Activated T-helper 1 cell treated with anti-CD3 and anti-CD28 coated beads, Interleukin-2, amount 50 U/mL, for 16 hours (primary cell): ENCODE measurements at places on chromosomes 5 and 9.
A peak's percentile ranks its signal among the peaks of the same experiment; 100 is the strongest.

- DNase-seq, result no peak
Measured at GRCh38 chr5:115351356-115352195, 55.1 kb upstream of the CCDC112 start.

DNA sequence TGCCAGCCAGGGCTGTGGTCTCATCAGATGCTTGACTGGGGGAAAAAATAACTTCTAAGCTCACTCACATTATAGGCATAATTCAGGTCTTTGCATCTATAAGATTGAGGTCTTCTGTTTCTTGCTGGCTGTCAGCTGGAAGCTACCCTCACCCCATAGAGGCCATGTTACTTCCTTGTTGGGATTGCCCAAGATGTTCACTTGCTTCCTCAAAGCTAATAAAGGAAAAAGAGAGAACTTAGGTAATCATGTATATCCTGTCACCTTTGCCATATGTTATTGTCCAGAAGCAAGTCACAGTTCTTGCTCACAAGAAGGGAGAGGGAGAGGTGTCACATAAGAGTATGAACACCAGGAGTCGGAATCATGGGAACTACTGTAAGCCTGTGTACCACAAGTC, 38.7 kb upstream of the ANKRD34B start:
- no peak for DNase-seq

DNA sequence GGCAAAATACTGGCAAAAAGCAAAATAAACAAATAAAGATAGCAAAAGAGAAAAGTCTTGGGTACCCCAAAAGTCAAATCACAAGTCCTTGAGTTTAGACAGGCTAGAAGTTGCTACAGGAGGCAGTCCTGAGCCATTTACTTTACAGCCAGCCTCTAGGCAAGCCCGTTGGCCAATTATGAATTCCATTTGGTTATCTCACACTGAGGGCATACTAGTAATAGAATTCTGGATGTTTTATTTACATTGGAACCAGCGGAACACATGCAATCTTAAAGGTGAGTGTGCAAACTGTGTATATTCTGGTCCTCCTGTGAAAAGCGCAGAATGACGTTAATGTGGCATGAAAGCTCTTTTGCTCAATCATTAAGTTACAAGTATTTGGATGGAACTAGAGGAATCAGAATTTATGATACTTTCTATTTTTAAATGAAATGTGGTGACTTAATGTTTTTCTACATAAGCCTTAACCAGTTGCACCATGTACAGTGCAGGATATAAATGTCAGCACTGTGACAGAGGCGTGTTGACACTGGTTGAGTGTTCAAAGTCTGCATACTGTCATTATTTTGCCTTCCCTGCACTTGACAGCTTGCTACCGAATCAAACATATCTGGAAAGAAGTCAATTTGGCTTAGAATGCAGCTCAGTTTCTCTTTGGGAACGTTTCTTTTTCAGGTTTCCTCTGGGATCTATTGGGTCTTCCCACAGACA, 7.9 kb downstream of the GDNF start:
- DNase-seq, result no peak

DNA sequence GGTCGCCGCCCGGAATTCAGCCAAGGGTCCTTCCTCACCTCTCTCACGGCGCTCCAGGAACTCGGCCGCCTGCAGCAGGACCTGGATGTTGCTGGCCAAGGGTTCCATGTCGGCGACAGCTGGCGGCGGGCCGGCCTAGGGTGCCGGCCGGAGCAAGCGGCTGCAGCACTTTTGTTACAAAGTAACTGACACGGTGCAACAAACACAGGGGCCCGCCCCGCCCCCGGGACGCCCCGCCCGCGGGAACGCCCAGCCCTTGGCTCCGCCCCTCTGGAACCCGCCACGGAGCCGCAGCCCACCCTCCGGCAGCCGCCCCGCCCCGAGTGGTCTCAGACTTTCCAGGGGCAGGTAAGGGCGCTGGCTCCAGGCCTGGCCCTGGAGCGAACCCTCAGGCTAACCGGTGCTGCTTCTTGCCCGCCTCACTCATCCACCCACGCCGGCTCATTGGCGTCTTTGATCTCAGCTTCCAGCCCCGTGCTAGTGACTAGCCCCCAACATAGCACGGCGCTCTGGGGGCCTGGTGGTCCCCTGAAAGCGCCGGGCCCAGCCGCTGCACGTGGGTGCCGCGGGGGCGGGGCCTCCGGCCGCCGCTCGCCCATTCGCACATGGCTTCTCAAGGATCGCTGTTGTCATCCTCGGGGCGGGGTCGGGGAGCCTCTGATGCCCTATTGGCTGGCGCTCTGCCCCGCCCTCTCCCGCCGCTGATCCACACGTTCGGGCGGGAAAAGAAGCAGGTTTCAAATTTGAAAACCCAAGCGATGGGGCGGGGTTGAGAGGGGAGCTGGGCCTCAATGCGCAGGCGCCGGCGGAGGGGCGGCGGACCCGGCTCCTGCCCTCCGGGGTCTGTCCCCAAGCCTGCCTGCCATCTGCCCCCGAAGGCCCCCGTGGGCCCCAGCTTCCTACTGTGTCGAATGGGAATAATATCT, at the start of gene MXD3:
Gene MXD3 (minus strand): TSS at position 176 of the 926 bp plus-strand sequence. CDS start 68 bp downstream, at position 108.
- peak; percentile 85 for DNase-seq

- no peak for DNase-seq
Measured at GRCh38 chr9:130535818-130536521, 43.4 kb upstream of the FUBP3 start.

- DNase-seq, result no peak
Measured at GRCh38 chr9:123368536-123369153, 12.6 kb downstream of the CRB2 start.

DNA sequence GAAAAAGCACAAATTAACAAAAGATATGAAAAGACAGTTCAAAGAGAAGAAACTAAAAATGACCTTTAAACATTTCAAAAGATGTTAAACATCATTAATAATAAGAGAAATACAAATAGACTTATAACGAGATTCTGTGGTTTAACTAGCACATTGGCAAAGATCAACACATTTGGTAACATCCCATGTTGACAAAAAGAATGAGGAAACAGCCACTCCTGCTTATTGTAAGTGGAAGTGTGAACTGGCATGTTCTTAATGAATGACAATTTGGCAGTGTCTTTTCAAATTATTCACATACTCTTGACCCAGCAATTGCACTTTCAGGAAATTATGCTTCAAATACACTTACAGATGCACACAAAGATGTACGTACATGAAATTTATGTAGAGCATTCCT, 176.3 kb downstream of the TLE1 start:
- no peak for DNase-seq

DNA sequence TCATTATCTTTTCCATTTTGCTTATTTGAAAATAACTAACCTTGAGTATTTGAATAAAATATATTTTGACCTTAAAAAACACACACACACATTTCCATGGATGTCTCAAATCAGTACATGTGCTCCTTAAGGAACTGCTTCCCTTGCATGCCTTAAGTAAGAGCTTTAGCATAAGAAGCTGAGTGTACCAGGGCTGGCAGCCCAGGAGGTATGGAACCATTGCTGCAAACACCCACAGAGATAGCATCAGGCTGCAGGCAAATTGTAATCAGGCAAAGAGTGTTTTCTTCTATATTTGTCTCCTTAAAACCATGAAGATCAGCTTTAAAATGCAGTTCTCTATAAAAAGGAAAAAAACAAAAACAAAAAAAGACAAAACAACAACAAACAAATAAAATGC, 160.6 kb downstream of the PLK2 start:
- DNase-seq, result no peak

- no peak for DNase-seq
Measured at GRCh38 chr9:93652604-93653592, 76.5 kb downstream of the PHF2 start.

DNA sequence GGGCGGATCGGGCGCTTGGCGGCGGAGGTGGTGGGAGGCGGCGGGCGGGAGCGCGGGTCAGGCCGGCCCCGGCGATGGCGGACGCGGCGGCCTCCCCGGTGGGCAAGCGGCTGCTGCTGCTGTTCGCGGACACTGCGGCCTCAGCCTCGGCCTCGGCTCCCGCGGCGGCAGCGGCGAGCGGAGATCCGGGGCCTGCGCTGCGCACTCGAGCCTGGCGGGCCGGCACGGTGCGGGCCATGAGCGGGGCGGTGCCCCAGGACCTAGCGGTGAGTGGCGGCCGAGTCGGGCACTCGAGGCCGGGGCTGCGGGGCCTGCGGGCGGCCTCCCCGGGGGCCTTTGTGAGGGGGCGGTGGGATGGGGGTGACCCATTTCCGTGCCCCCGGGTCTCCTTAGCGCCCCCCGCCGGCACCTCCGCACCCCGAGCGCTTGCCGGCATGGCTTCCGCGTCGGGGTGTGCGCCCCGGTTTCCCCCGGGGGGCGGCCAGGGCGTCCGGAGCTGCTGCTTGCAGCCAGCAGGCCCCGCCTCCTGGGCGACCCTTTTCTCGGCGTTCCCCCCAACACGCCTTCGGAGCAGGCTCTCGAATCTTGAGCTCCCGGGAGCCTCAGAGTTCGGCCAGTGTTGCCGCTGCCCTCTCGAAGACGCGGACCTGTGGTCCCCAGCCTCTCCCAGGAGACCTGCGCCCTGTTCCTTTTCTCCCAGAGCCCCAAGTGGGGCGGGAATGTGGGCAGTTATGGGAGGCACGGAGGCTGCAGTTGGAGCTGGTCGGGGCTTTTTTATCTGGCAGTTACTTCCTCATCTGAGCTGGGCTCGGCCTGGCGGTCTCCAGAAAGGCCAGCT, 456 bp downstream of the KDM3B start:
- peak; percentile 44 for DNase-seq

GRCh38 chr9:138045541-138046490, 168.2 kb downstream of the CACNA1B start:
- no peak for DNase-seq

- no peak for DNase-seq
Measured at GRCh38 chr5:146368137-146368536, 29.5 kb downstream of the POU4F3 start.

DNA sequence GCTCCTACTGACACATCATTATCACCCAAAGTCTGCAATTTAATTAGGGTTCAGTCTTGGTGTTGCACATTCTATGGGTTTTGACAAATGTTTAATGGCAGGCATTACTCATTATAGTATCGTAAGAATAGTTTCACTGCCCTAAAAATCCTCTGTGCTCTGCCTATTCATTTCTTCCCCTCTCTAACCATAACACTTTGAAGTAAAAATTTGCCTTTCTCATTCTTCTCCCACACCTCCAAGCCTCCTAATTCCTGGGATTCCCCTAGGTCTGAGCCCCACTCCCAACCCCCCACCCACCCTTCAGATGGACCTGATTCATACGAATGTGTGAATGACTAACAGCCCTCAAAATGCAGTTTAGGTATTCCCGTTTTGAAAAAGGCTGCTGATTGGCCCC, 18.4 kb downstream of the ENC1 start:
- DNase-seq, result no peak

DNA sequence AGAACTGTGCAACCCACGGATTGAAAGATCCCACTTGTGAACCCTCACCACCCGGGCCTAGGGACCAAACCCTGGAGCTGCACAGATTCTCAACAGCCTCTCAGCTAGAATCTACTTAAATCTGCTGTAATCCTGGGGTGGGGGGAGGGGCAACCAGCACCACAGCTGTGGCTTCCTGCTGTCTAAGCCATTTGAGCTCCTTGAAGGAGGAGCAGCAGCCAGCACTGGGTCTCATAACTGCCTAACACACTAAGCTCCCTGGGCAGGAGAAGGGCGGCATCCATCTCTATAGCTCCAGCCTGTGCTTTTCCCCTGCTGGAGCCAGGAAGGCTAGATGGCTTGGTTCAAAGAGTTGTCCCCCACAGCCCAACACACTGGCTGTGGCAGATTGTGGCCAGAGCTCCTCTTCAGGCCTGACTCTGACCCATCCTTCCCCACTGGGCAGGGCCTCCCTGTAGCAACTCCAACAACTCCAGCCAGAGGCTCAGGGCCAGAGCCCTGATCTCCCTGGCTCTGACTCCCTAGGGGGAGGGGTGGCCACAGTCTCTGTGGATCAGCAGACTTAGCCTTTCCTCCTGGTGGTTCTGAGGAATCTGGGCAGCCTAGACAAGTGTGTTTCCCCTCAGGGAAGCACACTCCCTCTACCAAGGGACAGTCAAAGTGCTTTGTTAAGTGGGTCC, 72.0 kb upstream of the C9orf72 start:
- DNase-seq, result no peak

GRCh38 chr9:135471791-135472640, 7.6 kb upstream of the PPP1R26 start:
- no peak for DNase-seq

DNA sequence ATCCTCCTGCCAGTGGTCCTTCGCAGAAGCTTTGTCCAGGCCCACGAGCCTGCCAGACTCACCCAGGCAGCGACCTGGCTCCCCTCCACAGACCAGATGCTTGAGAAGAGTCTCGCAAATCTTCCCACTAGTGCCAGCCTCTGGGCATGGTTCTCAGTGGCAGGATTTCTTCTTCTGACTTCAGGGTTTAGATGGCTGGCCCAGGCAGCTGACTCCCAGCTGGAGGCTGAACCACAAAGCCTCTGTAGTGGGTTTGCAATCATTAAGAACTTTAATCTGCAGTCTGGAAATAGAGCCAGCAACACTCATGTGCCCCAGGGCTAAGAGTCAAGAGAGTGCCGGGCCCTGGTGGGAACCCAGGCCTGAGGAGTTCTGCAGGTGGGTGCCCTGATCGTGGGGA, 90.6 kb upstream of the ICE1 start:
- DNase-seq, result no peak

GRCh38 chr5:122882831-122883230, 37.4 kb downstream of the SNX24 start:
- no peak for DNase-seq

DNA sequence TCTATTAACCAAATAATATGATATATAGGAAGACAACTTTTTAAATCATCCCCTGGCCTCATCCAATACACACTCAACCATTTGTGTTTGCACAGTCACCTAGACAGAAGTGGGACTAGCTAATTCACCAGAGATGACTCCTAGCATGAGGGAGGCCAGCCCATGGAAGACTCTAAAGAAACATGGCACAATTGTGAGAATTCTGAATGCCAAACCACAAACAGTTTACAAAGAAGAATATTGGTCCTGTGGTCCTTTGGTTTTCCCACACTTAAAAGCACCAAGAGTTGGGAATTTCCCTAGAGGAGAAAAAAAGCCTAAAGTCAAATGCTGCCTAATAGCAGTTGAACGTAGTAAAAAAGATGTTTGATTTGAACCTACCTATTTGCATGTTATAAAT, 609.9 kb downstream of the ACTL7B start:
- no peak for DNase-seq

DNA sequence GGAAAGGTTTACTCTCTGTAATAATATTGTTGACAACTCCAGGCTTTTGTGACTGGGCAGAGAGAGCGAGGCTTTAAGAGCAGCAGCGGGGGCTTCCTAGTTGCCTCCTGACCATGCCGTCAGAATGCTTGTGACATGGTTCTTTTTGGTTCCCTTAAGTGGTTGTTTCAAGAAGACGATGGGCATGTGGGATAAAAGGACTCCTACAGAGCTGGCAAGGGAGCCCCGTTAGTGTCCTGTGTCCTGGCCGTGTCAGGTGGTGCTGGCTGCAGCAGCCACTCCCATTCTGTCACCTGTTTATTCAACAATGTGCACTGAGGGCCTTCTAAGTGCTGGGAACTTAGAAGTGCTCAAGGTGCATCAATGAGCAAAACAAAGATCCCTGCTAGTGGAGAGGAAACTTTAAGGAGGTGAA, 19.7 kb downstream of the LCP2 start:
- DNase-seq, result no peak
